NCI-H1694 treated with DMSO at 0.1 percent for 48 hours (cell line): ENCODE measurements at places on chromosomes 5 and 9.

DNA sequence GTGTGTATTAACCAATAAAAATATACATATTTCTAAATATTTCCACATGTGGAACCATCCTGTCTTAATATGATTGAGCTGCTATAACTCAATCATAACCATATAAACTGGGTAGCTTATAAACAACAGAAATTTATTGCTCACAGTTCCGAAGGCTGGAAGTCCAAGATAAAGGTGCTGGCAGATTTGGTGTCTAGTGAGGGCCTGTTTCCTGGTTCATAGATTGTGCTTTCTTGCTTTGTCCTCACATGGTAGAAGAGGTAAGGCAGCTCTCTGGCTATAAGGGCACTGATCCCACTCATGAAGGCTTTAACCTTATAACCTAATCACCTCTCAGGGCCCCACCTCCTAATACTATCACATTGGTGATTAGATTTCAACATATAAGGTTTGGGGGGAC, 14.0 kb upstream of the PRKAA1 start:
- DNase-seq: no peak

DNA sequence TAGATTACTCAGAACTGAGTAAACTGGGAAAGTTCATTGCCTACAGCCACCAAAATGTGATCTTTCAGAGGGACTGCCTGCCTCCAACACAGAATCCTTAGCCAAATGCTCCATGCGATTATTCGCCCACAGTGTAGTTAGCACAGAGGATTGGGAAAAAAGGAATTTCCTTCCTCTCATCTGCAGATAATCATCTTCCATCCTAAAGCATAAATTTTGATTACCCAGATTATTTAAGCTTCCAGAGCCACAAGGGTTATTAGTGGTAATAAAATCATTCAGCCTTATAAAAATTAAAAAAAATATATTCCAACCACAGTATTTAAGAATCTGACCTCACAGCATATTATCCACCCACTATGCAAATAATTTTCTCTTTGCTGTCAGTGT, 285.3 kb upstream of the GRAMD2B start:
- no peak for DNase-seq

DNA sequence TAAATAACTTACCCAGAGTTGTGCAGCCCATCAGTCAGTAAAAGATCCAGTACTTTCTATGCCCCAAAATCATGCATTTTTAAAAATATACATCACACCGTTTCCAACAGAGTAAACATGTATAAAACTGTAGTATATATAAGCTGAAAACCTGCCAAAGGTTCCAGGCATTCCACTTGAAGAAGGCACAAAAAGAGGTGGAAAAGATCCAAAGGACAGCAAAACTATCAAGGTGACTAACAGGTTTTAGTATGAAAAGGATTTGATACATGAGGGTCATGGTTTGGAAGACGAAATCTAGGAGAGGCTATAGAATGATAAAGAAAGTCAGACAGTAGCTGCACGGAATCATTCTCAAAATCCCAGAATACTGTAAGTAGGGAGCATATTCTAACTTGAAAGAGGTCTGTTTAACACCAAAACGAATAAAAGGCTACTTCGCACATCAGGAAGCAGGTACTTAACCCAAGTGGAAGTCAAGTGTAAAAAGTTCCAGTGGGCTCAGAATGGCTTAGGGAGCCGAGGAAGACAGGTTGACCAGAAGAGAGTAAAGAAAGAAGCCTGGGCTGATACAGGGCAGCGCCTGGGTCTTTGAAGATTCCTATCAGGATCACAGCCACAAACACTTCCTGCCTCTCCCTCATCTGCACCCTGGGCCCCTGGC, 207.2 kb downstream of the ADAMTS12 start:
- DNase-seq: no peak

DNA sequence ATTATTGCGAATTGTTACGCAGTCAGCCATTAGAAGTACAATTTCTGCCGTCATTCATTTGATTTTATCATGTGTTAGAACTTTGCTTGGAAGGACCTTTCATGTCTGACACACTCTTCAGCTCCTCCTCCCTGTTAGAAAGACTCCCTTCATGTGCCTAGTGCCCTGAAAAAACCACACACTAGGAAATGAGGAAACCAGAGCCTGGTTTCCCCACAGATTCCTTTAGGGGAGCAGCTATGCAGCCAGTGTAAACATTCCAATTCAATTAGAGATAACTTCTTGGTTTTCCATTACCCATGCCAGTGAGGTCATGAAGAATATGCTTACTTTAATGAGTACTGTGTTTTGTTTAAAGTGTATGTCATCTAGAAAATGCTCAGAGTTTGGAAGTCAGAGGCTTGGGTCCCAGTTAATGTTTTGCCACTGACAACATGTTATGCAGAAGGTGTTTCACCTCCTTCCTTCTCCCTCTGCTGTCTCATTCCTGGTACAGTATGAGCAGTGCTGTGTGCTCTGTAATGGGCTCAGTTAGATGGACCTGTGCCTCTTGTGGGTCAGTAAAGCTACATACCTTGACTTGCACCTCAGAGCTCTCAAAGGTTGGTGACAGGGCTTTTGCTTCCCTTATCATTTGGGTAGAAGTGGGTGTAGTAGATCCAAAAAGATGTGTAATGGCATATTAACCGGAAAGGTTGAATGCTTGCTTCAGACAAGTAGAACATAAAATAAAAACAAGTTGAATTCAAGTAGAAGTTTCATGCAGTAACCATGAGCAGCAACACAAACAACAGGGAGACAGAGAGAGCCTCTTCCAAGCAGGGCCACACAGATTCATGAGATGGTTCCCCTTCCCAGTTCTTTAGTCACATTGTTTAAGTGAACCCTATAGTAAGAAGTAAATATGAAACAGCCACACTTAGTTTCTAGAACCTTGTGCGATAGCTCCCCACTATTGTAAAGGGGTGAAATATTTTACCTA, 52.6 kb upstream of the TNFAIP8 start:
- DNase-seq: no peak

GRCh38 chr5:177496727-177497291, 595 bp downstream of the PDLIM7 start:
- no peak for DNase-seq

DNA sequence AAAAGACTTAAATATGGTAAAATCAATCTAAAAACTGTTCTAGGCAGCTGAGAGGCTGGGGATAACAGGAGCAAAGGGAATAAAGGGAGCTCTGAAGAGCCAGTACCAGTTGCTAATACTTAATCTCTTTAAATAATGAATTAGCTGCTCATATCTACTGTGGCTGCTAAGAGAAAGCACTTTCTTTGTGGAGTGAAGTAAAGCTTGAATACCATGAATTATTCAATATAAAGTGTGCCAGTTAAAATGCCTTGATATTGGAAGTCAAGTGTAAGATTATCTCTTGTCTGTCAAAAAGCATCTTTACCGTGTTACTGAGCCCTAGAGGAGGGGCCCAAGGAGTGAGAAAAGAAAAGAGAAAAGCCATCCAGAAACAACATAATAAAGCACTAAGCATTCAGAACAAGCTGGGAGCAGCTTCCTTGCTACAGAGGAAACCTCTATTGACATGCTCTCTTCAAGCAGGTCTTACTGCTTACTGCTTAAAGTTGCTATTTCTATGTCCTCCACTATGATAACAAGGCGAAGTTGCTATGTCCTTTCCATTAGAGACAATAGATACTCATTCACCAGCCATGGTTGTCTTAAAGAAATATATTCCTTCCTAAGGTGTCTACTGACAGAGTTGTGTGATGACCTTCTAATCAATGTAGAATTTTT, 297.4 kb downstream of the CETN3 start:
- DNase-seq: no peak

DNA sequence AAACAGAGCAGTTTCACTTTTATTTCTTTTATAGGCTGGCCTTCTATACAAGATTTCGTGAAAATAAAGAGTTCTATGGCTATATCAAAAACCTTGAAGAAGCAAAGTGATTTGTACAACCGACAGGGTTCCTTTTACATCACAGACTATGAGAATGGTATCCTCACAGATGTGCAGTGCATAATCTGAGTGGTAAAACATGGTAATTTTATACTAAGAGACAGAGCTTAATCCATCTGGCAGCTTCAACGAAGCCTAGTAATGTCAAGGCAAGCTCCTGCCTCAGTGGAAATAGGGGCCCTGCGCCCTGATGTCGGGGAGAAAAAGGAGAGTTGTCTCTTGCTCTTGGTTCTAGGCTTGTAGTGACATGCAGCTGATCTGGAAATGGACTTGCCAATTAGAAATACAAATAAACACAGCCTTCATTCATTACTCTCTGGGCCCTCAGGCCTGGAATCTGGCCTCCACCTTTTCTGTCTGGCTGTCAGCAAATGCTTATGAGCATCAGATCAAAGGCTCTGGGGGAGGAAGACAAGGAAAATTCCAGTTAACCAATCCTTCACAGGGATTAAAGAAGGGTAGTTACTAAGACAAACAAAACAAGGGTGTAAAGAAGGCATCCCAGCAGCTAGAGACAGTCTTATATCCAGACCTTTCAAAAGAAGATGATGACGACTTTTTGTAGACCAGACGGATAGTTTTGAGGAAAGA, 33.6 kb upstream of the TRIM32 start:
- DNase-seq: no peak

- no peak for DNase-seq
These were observed 12.1 kb upstream of the RCL1 start for GRCh38 chr9:4780651-4781050.

DNA sequence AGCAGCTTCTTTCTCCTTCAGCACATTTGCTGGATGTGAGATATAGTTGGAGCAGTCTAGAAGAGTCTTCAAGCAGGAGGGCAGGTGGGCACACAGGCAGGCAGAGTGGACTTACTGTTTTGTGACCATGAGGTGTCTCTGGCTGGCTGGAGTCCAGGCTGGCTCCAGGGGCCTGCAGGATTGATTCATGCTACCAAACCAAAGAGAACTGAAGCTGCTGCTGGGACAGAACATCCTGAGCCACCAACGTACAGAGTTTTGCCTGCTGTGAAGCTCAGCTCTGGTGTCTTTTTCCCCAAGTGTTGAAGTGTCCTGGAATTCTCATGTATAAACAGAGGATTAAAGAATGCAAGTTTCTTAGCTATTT, 45.7 kb downstream of the CYSTM1 start:
- no peak for DNase-seq

- DNase-seq: no peak
These were observed 628 bp downstream of the SYNPO start for GRCh38 chr5:150641006-150641570.

- no peak for DNase-seq
These were observed 4.3 kb upstream of the C7 start for GRCh38 chr5:40904994-40905306.

GRCh38 chr5:145859897-145860296, 12.9 kb downstream of the GRXCR2 start:
- no peak for DNase-seq

- DNase-seq: no peak
These were observed 436.9 kb downstream of the MED10 start for GRCh38 chr5:5941486-5941885.

DNA sequence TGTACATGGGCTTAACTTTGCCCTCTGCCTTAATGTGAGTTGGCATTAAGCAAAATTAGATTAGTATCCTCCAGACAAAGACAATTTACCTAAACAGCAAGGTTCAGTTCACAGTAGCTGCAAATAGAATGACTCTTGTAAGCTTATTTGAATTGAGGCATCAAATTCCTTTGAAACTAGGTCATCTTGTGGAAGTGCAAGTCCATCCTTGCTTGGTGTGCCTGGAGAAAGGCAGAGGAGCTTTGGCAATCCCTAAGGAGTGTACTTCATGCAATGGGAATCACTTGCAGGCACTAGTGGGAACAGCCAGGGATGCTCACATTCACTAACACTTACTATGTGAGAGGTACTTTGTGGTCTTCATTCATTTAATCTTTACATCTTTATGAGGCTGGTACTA, 118.3 kb downstream of the DRD1 start:
- DNase-seq: no peak
